ENCODE measurements at places on chromosomes 13 and 19. TPM values are rescaled to one million over a fixed set of nuclear protein-coding genes. Genes with fewer than 3 reads are reported as not detected.

DNA sequence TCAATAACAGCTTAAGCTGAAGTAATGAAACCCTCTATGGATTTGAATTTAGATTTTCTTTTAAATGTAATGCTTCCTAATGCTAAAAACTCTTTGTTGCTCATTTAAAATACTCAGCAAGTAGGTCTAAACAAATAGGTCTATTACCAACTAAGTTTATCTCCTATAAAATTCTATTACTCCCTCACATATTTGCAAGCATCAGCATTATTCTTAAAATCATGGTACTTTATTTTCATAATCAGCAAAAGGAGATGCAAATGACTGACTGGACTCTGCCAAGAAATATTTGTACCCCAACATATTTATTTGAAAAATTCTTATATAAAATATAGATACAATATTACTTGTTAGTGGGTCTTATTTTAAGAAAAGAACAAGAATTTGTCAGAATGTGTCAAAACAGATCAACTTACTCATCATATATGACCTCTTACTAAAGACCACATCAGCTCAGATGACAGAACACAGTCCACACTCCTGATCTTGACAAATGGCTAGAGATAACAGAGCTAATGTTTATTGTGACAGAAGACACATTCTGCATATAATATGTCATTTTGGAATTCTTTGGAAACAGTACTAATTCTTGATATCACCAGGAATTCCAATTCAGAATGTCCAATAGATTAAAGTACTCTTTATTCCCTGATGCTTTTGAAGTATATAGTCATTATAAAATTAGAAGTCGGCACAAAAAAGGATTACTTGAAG, 704.6 kb upstream of the PCDH9 start:
- no peak for DNase-seq

GRCh38 chr19:7494416-7495098, 5.7 kb upstream of the PEX11G start:
- peak; percentile 67 for DNase-seq

Gene GFY
- not detected for total RNA-seq

- no peak for DNase-seq
These were observed 19.9 kb downstream of the KDM4B start for GRCh38 chr19:4988770-4989251.

GRCh38 chr19:45235485-45235884, 9.7 kb downstream of the EXOC3L2 start:
- no peak for DNase-seq

- DNase-seq = no peak
These were observed 762 bp downstream of the ZNF45 start for GRCh38 chr19:43934055-43934984.

DNA sequence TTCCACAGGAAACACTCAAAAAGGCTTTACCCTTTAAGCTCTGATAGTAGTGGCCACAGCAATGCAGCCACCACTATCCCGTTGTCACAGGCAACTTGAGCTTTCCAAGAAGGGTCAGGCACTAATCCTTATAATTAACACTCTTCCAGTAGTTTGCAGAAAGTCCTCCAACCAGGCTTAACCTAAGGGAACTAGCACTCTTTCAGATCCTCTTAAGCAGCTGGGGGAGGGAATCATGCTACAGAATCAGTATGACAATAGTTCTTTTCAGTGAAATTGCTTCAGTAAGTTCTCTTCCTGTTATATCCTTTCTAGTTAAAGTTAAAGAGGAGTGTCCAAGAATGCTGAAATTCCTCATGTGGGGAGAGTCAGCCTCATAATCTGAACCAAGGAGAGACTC, 82.2 kb downstream of the TNFSF11 start:
- no peak for DNase-seq

Gene RNF113B
- total RNA-seq = not detected

DNA sequence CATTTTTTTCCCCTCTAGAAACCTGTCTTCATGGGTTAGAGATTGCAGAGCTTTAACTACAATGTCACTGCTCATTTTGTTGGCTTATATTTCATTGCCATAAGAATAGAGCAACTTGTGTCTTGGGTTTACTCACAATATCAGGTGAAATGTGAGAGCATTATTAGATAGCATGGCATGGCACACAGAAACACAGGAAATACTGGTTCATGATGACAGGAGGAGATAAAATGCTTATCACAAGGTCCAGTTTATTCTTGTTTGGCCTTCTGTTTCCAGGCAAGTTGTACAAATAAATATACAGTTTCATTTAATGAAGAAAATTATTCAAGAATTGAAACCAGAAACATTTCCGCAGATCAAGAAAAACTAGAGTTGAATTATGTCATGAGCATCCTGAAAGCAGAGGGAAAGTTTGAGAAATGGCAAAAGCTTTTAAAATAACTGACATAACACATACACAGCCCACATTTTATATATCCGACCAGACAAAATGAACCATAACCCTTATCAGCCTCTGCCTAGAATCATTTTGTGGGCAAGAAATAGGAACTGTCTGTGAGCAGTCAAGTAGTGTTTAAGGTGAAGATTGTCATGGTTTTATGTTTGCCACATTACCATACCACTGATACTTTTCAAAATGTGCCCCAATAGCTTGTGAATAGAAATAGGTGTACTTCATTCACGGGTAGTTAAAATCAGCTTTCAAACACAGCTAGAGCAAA, 297.9 kb upstream of the ARGLU1 start:
- DNase-seq = no peak

DNA sequence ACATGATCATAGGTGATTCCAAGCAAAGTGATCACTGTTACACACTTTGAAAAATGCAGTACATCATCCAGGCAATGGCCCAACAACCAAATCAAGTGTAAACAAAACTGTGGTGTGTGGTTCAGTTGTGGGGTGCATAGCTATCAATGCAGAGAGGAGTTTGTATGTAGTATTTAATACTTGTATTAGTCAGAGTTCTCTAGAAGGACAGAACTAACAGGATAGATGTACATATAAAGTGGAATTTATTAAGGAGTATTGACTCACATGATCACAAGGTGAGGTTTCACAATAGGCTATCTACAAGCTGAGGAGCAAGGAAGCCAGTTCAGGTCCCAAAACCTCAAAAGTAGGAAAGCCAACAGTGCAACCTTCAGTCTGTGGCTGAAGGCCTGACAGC, 249.3 kb upstream of the HTR2A start:
- no peak for DNase-seq

DNA sequence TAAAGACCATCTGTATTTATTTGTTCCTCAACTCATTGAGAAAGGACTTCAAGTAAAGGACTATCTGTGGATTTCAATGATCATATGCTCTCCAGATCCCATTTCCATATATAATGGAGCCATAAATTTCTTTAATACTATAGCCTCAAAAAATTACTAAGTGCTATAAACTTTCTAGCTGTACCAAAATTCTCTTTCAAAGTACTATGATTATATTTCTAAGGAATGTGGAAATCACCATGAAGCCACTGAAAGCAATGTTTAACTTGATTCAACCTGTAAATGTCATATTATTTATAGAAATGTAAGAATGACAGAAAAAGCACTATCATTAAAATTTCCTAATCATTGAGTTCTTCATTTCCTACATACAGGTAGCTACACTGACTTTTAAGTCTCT, 20.7 kb downstream of the TBC1D4 start:
- no peak for DNase-seq

GRCh38 chr19:38004521-38005223, 97.7 kb downstream of the SIPA1L3 start:
- DNase-seq = peak; percentile 82

Gene PCDH9
- 2.0 TPM for total RNA-seq

Gene ATP4A
- total RNA-seq = not detected

- DNase-seq = no peak
These were observed 370.8 kb downstream of the ZNF536 start for GRCh38 chr19:30743011-30743410.

- DNase-seq = no peak
These were observed at the start of gene CBARP for GRCh38 chr19:1237754-1238368. Gene CBARP, minus strand, starts transcription at chr19:1238005. Its CDS starts 1,905 bp downstream, at chr19:1236100.

Gene THSD8
- not detected for total RNA-seq

GRCh38 chr13:44307255-44307654, 66.4 kb upstream of the SERP2 start:
- no peak for DNase-seq

GRCh38 chr13:48944221-48944620, 31.5 kb upstream of the FNDC3A start:
- no peak for DNase-seq

- no peak for DNase-seq
These were observed 141.4 kb downstream of the IRS2 start for GRCh38 chr13:109644956-109645355.

Gene NOTCH3
- 6.4 TPM for total RNA-seq

Gene VSIG10L
- total RNA-seq = 0.47 TPM

DNA sequence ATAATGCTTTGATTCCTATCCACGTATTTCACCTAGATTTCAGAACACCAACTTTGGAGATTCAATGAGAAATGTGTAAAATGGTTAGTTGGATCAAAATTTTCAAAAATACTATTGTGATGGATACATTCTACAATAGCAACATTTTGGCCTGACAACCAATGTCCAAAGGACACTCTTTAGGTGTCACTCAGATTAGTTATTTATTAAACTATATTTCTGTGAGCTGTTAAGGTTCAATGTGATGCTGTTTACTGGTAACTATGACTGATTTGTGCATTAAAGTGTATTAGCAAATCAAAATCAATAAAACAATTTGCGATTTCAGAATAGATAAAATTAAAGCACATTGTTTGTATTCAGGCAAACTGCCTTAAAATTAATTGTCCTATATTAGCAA, 149.8 kb downstream of the PCDH9 start:
- DNase-seq = no peak

- DNase-seq = no peak
These were observed 32.4 kb downstream of the GPR42 start for GRCh38 chr19:35403116-35403760.

DNA sequence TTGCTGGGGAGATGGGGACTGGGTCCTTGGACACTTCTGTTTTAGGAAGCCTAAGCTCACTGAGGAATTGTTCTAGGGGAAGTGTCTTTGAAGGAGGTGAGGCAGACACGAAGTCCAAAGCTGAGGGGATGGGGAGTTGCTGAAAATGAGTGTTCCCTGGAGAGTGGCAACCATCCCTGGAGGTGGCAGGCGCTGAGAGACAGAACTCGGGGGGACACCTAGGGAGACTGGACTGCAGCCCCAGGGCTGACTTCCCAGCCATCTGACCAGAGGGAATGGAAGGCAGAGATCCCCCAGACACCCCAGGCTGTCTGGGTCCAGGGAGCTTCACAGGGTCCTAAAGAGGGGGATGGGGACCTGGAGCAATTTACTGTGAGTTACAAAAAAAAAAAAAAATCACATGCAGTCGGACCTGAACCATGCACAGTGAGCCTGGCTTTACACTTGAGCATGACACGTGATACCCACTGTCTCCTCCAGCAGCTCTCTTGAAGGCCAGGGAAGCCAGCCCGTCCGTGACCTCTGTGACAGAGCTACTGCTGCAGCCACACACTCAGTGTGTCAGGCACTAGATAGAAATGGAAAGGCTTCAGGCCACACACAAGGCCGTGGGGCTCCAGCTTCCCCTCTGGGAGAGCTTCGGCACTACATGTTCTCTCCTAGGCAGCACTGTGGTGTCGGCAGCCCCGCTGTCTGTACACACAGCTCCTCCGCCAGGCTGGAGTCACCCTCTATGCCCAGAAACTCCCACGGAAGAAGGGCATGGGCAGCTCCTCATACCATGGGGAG, 77.1 kb upstream of the KCTD15 start:
- no peak for DNase-seq

- no peak for DNase-seq
These were observed 405.6 kb upstream of the PCDH9 start for GRCh38 chr13:67635754-67636153.

GRCh38 chr19:53183146-53183764, 9.9 kb downstream of the ZNF665 start:
- DNase-seq = no peak

Data from gastrocnemius medialis (tissue), 4 donors.